ENCODE measurements at places on chromosomes 12 and 14. TPM values are rescaled to one million over a fixed set of nuclear protein-coding genes. Genes with fewer than 3 reads are reported as not detected.

DNA sequence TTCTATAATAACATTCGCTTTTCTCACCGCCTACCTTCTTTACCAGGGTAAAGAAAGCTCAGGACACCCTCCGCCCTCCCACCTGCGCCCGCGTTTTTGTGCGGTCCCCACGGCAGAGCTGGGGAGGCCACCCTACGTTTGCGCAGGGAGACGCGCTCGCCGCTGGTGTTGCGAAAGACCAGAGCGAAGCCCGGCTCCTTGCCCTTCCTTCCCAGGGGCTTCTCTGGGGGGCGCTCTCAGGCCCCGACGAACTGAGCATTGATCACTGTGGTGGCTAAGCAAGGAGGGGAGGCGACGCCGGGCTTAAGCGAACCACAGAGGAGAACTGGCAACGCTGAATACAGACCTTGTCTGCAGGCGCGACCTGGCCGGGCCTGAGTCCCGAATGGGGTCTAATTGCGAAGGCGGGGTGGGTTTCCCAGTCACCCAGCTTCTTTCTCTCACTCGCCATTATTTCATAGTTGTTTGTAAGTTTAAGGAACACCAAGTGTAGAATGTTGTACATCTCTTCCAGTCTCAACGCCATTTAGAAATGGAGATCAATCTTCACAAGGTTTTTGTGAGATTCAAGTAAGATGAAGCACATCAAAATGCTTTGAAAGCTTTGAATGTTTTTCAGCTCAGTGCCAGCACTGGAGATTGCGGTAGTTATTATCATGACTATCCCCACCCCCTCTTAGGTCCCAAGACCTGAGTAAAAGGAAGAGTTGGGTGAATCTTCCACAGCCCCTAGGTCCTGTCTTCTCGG lies 1.7 kb upstream of the NKX2-1 start:
- DNase-seq = no peak
- H3K36me3 ChIP-seq = no peaks in the 10 kb centered on the region
- H3K4me3 ChIP-seq = no peak overlapping the region
- peaks cover 14% of the 10 kb centered on the region for H3K4me1 ChIP-seq

GRCh38 chr12:20628226-20628787 lies 66.8 kb upstream of the SLCO1C1 start:
- H3K36me3 ChIP-seq = no peaks in the 10 kb centered on the region
- H3K27ac ChIP-seq = no peak overlapping the region
- H3K4me3 ChIP-seq = no peak overlapping the region
- no peak for DNase-seq

The TSPAN11 gene
- total RNA-seq = not detected

DNA sequence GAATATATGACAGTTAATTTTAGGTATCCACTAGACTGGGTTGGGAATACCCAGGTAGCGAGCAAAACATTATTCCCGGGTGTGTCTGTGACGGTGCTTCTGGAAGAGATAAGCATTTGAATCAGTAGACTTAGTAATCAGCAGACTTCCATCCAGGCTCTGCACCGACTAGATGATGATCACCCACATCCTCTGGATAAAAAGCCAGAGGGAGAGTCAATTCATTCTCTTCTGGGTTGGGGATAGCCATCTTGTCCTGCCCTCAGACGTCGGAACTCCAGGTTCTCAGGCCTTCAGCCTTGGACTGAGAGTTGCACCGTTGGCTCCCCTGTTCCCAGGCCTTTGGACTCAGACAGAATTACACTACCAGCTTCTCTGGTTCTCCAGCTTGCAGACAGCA lies 168.0 kb downstream of the PHLDA1 start:
- no peak overlapping the region for H3K4me3 ChIP-seq
- no peaks in the 10 kb centered on the region for H3K36me3 ChIP-seq
- peaks cover 8% of the 10 kb centered on the region for H3K4me1 ChIP-seq
- H3K27me3 ChIP-seq = no peaks in the 10 kb centered on the region
- no peak overlapping the region for H3K27ac ChIP-seq

DNA sequence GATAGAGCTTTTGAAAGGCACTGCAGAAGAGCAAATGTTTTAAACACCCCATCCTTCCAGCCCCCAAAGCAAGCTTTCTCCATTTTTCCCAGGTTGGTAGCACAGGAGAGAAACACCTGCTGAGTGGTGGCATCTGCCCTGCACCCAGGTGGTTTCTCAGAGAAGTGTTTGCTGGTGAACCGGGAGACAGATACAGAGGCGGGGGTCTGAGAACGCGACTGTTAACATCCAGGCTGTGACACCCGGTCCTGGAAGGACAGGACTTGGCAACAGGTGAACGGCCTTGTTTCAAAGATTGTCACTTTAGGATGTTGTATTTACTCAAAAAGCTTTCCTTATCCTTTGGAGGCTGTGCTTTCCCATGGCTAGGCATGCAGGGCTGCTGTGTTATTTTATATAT lies 18.5 kb downstream of the MMAB start:
- DNase-seq = no peak
- H3K4me1 ChIP-seq = no peaks in the 10 kb centered on the region
- no peak overlapping the region for H3K4me3 ChIP-seq
- no peaks in the 10 kb centered on the region for H3K36me3 ChIP-seq

The TAS2R20 gene
- 1.6 TPM for total RNA-seq

DNA sequence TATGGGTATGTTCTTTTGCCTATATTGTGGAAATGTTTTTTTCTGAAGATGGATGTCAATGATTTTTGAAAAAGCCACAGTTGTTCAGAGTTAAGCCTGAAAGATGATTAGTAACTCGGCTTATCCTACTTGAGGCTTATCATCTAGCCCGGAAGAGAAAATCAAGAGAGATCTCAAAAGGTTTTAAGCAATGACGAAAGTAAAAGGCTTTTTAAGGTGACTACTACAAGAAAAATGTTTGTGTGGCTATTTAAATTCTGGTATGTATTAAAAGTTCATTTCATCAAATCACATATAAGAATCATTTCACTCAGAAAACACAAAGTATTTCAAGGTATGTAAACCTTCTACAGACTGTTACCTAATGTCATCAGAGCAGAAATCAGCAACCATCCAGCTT lies 40.2 kb downstream of the HEATR5A start:
- H3K4me3 ChIP-seq = no peak overlapping the region
- peaks cover 5% of the 10 kb centered on the region for H3K36me3 ChIP-seq
- H3K27me3 ChIP-seq = no peaks in the 10 kb centered on the region
- DNase-seq = no peak

The CDC42BPB gene
- 0.72 TPM for total RNA-seq

The FAM216A gene
- 77.1 TPM for total RNA-seq

DNA sequence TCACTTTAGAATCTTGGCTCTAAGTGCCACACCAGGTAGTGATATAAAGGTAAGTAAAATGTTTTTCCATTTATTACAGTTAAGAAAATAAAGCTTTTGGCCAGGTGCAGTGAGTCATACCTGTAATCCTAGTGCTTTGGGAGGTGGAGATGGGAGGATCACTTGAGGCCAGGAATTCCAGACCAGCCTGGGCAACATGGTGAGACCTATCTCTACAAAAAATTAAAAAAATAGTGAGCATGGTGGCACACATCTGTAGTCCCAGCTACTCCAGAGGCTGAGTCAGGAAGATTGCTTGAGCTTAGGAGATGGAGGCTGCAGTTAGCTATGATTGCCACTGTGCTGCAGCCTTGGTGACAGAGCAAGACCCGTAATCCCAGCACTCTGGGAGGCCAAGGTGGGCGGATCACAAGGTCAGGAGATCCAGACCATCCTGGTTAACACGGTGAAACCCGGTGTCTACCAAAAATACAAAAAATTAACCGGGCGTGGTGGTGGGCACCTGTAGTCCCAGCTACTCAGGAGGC lies 5.0 kb downstream of the FANCM start:
- peaks cover 24% of the 10 kb centered on the region for H3K4me1 ChIP-seq
- H3K27ac ChIP-seq = no peak overlapping the region
- peaks cover 21% of the 10 kb centered on the region for H3K36me3 ChIP-seq
- no peaks in the 10 kb centered on the region for H3K27me3 ChIP-seq

The KIF21A gene
- 20.0 TPM for total RNA-seq

DNA sequence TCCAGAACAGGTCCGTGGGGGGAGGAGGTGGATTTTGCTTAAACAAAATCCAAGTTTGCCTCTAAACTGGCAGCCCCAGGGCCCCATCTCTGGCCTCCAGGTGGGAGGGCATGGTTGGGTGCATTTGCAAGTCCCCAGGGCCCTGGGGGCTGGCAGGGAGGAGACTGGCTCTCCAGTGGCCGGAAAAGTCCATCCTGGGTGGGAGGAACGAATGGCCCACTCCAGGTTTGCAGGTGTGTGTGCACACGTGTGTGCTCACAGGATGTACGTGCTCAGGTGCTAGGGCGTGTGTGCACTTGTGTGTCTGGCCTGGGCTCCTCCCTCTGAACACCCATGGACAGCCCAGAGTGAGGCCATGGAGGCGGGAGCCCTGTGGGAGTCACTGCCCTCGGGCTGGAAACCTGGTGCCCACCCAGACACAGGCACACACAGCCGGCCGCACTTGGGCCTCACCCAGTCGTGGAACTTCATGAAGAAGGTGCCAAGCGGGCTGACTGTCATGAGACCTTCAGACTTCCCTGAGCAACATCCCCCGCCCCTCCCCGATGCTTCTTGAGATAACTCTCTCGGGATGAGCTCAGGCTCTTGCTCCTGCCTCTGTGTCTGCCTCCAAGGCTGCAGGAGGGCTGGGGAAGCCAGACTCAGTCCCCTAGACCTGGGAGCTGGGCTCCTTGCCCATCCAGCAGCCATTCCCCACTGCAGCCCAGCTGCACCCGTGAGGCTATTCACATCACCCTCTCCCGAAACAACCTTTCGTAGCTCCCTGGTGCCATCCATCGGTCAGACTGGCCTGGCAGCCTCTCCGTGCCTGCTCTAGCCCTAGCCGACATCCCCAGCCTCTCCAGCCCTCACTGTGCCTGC lies 9.4 kb downstream of the AHNAK2 start:
- no peaks in the 10 kb centered on the region for H3K36me3 ChIP-seq
- peaks cover 11% of the 10 kb centered on the region for H3K27me3 ChIP-seq
- no peak overlapping the region for H3K4me3 ChIP-seq
- H3K4me1 ChIP-seq = no peaks in the 10 kb centered on the region
- H3K27ac ChIP-seq = no peak overlapping the region

Data from activated CD8-positive, alpha-beta T cell treated with anti-CD3 and anti-CD28 coated beads for 36 hours (primary cell).